ENCODE measurements at places on chromosomes 5 and 9. TPM values are rescaled to one million over a fixed set of nuclear protein-coding genes. Genes with fewer than 3 reads are reported as not detected.

The BTNL3 gene
- 20.5 TPM for total RNA-seq

The TMEM252 gene
- not detected for total RNA-seq

The FYB1 gene
- 7.3 TPM for total RNA-seq

The BHMT2 gene
- 0.98 TPM for total RNA-seq

The ERAP2 gene
- 21.2 TPM for total RNA-seq

The IL9 gene
- total RNA-seq, result not detected

The EEIG1 gene
- 175 TPM for total RNA-seq

The ACSL6 gene
- 0.58 TPM for total RNA-seq

The SERF1A gene
- total RNA-seq, result 1.8 TPM

The BTNL8 gene
- total RNA-seq, result 134 TPM

The CAMK4 gene
- 1.8 TPM for total RNA-seq

The PDZD2 gene
- total RNA-seq, result 2.3 TPM

The LRRC70 gene
- total RNA-seq, result 1.9 TPM

The ZNF618 gene
- total RNA-seq, result 2.5 TPM

The GPSM1 gene
- 3.1 TPM for total RNA-seq

The EMB gene
- total RNA-seq, result 6.1 TPM

DNA sequence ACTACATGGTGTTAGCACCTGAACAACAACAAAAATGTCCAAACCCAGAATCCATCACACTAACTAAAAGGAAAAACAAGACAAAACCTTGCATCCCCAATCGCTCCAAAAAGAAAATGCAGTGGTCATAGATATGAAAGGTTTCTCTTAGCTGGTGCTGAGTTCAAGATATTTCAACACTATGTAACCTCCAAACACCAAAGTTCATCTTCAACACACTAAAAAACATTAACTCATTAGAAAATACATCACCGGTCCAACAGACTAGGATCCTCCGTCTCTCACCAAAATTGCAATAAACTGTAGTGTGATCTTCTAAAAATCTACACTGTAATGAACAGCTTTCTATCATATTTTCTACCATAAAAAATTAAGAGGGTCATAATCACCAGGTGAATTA, 60.8 kb downstream of the ECPAS start:
- DNase-seq, result no peak

DNA sequence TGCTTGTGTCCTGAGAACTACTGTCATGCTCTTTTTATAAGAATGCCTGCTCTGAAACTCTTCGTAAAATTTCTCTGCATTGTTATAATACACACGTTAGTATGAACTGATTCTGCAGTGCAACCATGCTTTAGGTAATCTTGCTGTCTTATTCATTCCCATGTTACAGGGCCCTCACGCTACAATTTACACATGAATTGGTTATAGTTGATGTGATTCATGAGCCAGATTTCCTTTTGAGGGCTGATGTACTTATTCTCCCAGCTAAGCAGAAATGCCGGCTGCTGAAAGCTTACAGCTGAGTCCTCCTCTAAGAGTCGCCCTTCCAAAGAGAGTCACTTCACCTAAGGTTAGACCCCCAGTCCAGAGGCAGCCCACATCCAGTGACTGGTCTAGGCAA, 233.5 kb upstream of the PCSK5 start:
- no peak for DNase-seq

DNA sequence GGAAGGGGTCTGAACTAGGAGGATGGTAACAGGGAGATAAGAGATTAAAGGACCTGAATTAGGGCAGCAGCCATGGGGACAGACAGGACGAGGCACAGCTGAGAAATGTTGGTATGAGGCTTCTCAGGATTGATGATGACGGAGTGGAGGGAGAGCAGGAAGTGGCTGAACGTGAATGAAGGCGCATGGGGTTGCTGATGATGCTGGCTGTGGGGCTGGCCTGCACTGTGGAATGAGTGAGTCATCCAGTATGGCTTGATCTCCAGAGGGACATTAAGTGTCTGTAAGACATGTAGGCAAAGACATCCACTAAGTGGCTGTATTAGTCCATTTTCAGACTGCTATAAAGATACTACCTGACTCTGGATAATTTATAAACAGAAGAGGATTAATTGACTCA, 256.4 kb downstream of the ICE1 start:
- DNase-seq, result no peak

- DNase-seq, result no peak
These were observed 27.4 kb upstream of the GSN start for GRCh38 chr9:121240472-121241135.

- DNase-seq, result no peak
These were observed 637.1 kb upstream of the CCNG1 start for GRCh38 chr5:162800301-162800700.

DNA sequence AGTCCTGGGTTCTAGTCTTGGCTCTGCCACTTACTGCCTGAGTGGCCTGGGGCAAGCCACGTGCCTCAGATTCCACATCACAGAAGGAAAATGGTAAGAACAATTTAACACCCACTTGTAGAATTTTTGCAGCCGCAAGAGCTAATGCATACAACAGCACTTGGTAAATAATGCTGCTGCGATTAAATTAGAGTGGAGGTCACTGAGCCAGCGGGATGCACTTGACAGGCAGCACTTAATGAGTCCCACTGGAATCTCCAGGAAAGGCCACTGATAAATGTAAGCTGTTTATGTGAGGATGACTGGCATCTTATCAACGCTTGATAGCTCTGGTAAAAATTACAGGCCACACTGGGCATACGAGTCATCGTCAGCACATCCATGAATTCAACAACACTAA, 59.4 kb upstream of the UBTD2 start:
- no peak for DNase-seq

GRCh38 chr9:101592788-101593187, 2.0 kb downstream of the PPP3R2 start:
- DNase-seq, result no peak

DNA sequence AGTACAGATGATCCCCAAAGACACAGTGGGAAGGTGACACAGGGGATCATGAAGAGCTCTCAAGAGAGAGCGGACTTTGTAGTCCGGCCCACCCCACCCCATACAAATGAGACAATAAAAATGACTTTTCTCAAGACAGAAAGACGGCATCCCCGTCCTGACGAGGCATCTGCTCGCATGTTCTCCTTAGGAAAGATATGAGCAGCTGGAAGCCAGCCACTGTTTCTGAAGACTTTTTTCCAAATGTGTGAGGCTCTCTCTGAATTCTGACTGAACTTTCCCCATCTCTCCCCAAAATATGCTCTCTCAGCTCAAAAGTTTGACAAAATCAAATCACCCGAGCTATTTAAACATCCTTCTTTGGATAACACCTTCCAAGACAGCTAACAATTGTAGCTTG, 105.2 kb downstream of the RFK start:
- no peak for DNase-seq

- DNase-seq, result no peak
These were observed 82.7 kb upstream of the IL7R start for GRCh38 chr5:35773967-35774366.

DNA sequence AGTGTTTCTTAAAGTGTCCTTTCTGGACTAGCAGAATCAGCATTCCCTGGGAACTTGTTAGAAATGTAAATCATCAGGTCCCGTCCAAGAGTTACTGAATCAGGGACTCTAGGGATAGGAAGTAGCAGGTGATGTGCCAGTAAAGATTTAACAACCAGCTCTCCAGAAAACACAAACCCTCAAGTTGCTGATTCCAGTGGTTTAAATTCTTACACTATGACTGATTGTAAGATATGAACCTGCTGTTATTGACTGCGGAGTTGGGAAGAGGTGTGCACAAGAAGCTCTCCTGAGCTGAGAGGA, 39.1 kb upstream of the BASP1 start:
- DNase-seq, result no peak

GRCh38 chr9:133733421-133733795, 4.7 kb downstream of the SARDH start:
- no peak for DNase-seq

DNA sequence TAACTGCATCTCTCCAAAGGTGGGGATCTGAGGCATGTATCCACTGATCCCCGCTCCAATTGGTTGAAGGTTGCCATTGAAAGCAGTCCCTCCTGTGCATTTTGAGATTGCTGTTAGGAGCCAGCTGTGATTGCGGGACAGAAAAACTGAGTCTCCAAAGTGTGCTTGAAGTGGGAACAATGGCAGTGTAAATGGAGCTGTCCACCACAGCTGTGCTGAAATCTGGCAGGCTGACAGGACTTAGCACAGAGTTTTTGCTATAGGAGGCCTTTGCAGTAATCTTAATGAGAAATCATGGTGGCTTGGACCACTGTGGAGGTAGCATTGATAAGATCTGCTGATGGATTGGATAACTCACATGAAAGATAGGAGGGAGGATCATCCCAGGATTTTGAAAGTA, 3.3 kb downstream of the RNF20 start:
- no peak for DNase-seq

- no peak for DNase-seq
These were observed 54.4 kb upstream of the FCN1 start for GRCh38 chr9:134972140-134972539.

GRCh38 chr5:25618821-25619220, 974.0 kb upstream of the CDH10 start:
- DNase-seq, result no peak

- DNase-seq, result no peak
These were observed 178.4 kb downstream of the MPDZ start for GRCh38 chr9:13100914-13101572.

- no peak for DNase-seq
These were observed 301.4 kb downstream of the PDE4D start for GRCh38 chr5:59592101-59592500.

GRCh38 chr9:112747094-112747493, 3.5 kb upstream of the SNX30 start:
- no peak for DNase-seq

GRCh38 chr9:134436911-134437310, 110.7 kb downstream of the RXRA start:
- DNase-seq, result no peak

- no peak for DNase-seq
These were observed 31.2 kb upstream of the FABP6 start for GRCh38 chr5:160198146-160198545.

GRCh38 chr5:150058480-150059126, 27.8 kb downstream of the CSF1R start:
- DNase-seq, result peak; percentile 35

DNA sequence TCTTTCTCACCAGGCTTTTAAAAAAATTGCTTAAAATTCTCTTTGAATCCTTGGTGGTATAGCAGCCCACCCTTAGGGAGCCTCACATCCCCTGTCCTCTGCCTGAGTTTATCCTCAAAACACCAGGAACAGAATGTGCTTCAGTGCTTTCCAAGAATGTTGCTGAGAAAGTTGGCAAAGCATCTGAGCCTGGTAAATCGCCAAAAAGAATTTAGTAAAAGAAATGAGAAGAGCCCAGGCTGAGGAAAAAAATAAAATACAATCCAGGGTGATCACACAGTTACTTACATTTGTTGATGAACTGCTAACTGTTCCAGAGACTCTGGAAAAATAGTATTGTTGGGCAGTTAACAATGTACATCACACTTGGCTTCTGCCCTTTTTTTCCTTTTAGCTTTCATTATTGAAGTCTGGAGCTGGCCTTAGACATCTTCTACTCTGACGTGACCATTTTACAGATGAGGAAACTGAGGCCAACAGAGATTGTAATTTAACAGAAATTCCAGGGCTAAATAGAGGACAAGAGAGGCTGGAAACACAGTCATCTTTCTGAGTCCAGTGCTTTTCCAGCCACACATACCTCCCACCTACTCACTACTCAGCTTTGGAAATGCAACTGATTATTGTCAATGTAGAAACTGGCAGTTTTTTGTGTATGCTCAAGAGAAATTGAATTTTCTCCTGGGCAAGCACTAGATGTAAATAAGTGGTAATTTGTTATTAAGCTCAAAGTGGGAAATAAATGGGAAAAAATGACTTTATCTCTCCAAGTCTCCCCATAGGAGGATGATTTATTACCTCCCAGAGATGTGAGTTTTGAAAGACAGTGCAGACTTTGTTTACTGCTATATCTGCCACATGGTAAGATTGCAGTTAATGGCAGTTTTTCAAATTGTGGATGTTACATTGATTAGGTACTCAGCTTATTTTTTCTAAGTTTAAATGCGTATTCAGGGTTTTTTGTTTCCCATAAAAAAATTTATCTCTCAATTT, 86.7 kb upstream of the ALDH1A1 start:
- no peak for DNase-seq

GRCh38 chr5:16061163-16061562, 118.4 kb downstream of the MARCHF11 start:
- DNase-seq, result no peak

DNA sequence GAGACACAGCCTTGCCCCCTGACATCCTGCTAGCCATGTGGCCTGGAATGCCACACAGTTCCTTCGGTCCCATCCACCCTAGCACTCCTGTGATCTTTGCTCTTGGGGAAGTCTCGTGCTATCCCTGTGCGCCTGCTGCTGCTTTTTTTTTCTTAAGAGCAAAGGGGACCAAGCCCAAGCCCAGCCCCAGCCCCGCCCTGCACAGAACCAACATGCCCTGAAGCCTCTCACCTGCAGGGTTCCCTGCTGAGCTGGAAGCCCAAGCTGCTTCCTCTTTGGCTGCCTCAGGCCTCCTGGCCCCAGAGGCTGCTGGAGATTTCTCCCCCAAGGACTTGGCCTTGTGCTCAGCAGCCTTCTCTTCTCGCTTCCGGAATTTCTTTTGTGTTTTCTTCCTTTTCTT, 1.8 kb downstream of the SURF6 start:
- peak; percentile 85 for DNase-seq

DNA sequence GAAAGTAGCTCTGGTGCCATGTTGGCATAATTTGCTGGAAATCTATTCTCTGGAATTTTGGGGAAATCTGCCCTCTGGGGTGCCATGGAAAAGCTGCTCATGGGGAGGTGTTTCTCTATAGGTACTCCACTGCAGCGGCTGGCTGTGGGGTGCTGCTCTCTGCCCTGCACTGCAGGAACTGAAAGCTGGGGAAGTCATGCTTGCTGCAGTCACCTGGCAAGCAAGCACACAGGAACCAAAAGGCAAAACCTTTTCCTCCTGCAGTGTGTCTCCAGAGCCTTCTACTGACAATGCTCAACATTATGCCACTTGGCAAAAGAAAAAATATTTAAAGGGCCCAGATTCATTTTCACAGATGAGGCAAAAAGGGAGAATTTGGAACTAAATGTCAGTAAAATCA, 25.8 kb upstream of the CARNMT1 start:
- DNase-seq, result no peak
